ENCODE measurements at places on chromosomes 2 and 18.

GRCh38 chr18:63148449-63149301 lies 170.9 kb downstream of the BCL2 start:
- peak; percentile 7 for DNase-seq

- DNase-seq, result peak; percentile 12
These were observed 139.9 kb upstream of the DNMT3A start for GRCh38 chr2:25481381-25482300.

- peak; percentile 84 for DNase-seq
These were observed 268.6 kb downstream of the FIGN start for GRCh38 chr2:163467251-163467630.

DNA sequence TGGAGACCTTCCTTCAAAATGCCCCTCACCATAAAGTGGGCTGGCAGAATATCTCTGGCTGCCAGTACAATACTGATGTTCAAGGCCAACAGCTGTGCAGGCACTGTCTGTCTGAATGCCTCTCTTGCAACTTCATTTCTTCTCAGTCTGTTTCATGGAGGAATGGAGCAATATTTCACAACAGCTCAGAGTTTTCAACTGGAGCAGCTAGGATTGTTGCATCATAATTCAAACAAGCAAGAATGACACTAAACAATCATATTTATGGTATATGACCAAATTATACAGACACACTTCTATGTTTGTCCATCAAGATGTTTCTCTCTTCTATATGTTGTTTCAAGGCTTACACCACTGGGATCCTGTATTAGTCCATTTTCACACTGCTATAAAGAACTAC lies 444.2 kb downstream of the LRATD1 start:
- DNase-seq, result no peak

GRCh38 chr18:76988031-76988826 lies 144.4 kb downstream of the MBP start:
- DNase-seq, result no peak
